ENCODE measurements at places on chromosomes 11 and 22.
A peak's percentile ranks its signal among the peaks of the same experiment; 100 is the strongest.

- no peak for DNase-seq
Measured at GRCh38 chr11:76689313-76690260, 19.0 kb upstream of the LRRC32 start.

DNA sequence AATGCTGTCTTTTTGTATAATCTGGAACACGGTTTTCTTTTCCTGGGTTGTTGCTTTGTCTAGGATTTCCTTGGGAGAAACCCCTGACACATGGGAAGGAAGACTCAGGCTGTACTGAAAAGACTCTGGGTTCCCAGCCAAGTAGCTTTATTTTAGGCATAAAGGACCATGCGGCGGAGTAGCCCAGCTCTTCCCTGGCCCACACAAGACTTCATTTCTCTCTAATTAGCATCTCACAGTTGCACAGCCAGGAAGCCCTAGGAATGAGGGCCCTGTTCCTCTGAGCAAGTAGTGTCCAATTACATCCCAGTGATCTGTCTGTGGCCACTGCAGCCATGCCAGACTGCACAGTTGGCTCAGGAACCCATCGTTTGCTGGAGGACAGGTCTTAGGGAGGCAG, 319.5 kb downstream of the TENM4 start:
- DNase-seq: no peak

DNA sequence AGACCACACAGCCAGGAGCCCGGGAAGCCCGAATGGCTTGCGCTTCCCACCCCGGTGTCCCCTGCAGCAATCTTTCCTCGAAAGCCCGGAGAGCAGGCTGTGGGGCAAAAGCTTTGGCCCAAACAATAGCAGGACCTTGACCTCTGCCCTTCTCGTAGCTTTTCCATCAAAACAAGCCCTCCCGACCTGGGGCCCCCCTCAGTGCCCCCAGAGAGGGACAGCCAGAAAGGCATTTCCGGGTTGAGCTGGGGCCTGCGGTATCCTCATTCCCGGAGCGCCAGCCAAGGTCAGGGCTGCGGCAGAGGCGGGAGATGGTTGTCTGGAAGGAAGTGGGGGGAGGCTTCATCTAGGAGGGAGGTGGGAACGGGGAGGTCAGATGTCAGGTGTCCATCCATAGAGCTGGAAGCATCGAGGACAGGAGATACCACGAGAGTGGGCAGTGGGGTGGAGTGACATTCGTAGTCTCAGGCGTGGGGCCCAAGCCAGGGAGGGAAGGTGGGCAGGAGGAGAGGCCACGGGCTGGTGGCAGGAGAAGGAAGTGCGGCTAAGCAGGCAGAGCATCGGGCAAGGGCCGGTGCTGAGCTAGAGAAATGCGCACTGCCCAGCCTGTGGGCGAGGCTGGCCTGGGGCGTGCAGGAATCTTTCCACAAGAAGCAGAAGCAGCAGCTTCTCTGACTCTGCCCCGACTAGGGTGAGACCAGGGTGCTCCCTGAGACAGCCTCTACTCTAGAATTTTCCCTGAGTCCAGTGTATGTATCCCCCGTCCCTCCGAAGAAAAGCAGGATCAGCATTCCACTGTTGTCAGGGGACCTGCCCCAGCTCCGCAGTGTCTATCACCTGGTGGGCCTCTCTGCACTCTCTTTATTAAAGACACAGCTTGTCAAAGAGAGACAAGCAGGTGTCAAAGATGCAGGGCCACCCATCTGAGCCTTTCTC, 14.3 kb downstream of the PDGFB start:
- DNase-seq: no peak

DNA sequence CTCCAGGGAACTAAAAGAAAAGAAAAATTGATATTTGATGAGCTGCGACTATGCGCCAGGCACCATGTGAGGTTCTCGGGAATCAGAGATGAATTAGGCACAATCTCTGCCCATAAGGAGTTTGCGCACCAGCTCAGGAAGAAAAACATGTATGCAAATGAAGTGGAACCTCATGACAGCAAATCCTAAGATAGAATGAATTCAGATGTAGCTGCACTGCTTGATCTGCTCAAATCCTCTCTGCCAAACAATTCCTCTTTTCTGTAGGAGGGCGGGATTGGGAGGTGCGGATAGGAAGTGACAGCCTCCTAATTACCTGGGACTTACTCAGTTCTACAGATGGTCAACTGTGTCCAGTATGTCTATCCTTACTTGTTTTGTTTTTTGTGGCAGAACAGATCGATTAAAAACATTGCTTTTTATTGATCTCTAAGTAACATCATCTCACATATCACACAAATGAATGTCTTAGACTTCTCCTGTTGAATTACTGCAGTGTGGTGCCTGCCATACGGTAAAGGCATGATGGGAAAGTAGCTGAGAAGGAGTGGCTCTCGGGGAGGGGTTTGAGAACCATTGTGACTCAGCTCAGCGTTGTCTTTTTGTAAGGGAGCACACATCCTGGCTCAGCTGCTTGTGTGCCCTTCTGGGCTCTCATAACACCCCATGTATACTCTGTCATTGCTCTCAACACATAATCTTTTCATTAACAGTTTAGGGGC, 13.9 kb downstream of the CRTAM start:
- DNase-seq: peak; percentile 42

DNA sequence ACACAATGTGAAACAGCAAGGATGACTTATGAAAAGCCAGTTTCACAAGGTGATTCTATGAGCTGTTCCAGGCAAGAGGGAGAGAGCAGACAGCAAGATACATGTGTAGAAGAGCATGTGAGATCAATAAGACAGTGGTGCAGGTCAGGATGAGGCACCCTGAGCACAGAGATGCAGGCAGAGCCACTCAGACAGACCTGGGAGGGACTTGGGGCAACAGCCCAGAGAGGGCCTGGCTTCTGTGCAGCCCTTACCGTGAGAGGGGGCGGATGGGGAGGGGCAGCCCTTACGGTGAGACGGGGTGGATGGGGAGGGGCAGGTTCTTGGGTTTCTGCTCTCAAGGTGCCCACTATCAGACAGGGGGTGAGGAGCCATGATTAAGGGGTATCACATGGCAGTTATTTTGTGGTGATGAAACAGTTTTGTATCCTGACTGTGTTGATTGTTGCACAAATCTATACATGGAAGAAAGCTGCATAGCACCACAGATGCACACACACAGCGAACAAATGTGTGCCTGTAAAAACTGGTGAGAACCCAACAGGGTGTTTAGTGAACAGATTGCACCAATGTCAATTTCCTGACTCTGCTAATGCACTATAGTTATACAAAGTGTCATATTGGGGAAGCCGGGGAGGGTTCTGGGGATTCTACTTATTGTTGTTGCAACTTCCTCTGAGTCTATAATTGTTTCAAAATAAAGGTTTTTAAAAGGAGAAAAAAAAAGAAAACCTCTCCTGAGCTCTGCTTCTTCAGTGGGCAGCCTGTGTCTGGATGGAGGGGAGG, 5.2 kb upstream of the C22orf42 start:
- DNase-seq: no peak

- no peak for DNase-seq
Measured at GRCh38 chr11:8314916-8315315, 51.2 kb upstream of the LMO1 start.

- DNase-seq: no peak
Measured at GRCh38 chr11:119983240-119983732, 154.6 kb downstream of the TRIM29 start.

DNA sequence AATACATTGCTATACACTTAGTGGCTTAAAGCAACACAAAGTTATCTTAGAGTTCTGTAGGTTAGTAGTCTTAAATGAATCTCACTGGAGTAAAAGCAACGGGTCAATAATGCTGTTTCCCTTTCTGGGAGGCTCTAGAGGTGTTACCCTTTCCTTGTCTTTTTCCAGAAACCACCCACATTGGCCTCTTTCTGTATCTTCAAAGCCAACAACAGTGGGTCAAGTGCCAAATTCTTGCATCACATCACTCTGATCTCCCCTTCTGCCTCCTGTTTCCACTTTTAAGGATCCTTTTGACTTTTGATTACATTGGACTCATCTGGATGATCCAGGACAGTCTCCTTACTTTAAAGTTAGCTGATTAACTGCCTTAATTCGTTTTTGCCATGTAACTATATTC, 93.6 kb downstream of the DDX10 start:
- DNase-seq: no peak

DNA sequence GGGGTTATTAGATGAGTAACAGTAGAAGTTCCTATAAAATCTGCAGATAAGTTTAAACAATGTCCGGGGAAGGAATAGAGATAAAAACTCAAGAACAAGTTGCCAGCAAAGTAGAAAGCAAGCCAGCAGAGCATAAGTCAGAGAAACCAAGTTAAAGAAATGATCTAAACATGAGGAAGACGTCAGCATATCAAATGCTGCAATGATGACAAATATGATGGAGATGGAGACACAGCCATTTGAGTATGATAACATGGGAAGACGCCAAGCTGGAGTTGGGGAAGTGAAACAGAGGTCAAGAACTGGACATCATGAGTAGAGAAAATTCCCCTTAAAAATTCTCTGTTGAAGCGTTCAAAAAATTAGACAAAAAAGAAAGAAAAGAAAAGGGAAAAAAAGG, 571.5 kb downstream of the CNTN5 start:
- DNase-seq: no peak

GRCh38 chr11:68467201-68467834, 6.8 kb downstream of the PPP6R3 start:
- no peak for DNase-seq

GRCh38 chr11:71580057-71581003, 2.3 kb downstream of the KRTAP5-11 start:
- peak; percentile 29 for DNase-seq

DNA sequence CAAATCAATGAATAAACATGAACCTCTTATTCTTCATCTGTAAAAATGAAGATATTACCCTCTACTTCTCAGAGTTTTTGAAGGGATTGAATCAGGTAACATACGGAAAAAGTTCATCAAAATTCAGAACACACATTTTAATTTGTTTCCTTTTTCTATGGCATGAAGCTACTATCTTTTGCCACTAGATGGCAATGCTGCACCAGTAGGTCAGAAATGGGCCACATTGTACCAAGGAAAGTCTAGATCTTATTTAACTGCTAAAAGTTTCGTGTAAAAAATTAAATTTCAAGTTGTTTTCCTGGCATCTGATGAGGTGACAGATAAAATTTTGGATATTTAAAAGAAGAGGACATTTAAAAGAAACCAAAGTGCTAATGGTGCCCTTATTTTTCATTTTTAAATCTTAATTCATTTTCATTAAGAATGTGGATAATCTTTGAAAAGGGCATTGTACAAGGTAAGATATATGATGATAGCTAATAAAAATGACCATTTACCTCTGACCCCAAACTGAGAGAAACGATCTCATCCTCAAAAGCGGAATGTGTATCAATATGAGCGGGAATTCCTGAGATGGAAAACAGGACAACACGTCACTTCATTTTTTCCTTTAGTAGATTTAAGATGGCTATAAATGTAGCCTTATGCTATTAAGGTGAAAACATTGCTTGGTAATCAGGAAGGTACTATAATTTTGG, 16.1 kb downstream of the ALKBH8 start:
- peak; percentile 28 for DNase-seq

DNA sequence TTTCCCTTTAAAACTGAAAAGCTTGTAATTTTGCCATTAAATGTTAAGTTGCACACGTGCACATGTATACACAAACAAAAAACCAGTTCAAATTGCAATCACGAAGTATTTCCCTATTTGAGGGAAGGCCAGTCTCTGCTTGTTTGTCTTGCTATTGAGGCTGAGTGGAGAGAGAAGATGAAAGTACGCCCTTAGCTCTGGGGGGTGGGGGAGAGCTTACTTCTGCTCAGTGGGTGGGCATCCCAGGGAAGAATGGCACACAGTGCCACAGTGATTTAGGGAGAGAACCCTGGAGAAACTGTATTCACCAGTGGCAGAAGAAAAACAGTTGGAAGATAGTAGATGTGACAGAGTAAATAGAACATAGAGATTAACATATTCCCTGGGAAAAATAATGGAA, 8.7 kb downstream of the YAP1 start:
- DNase-seq: no peak

DNA sequence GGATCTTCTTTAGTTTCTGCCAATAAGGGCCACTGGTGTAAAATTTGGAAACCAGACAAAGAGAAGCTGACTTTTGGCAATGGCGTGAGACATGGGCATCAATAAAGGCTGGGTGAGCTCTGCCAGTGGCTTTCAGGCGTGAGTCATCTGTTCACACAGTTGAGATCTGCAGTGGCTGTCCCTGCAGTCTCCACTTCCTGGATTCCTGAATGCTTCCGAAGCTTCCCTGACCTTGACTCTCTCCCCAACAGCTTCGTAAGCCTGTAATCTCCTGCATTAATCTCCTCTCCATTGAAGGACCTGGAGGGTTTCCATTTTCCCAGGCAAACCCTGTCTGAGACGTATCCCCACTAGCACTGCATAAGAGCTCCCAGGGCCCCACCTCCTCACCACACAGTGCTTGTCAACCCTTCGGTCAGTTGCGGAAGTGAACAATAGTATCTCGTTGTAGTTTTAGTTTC, 574.7 kb downstream of the TBC1D22A start:
- DNase-seq: no peak

DNA sequence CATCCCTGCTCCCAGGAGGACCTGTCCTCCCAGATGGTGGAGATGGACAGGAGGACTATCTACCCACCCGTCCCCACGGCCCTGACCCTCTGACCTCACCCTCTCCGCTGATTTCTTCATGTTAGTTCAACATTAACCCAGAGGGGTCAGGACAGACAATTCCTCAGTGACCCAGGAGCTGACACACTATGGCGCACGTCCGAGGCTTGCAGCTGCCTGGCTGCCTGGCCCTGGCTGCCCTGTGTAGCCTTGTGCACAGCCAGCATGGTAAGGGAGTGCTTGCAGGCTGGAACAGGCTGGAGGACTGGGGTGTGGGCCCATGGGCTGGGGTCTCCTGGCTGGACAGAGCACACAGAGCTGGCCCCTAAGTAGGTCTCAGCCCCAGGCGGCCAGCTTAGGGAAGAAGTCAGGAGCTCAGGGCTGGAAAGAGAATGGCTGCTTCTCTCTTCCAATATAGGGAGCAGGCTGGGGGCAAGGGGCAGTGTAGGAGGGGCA, at the start of gene F2:
Gene F2 (plus strand): TSS at position 166 of the 495 bp plus-strand sequence. CDS start 23 bp downstream, at position 189.
- DNase-seq: no peak

DNA sequence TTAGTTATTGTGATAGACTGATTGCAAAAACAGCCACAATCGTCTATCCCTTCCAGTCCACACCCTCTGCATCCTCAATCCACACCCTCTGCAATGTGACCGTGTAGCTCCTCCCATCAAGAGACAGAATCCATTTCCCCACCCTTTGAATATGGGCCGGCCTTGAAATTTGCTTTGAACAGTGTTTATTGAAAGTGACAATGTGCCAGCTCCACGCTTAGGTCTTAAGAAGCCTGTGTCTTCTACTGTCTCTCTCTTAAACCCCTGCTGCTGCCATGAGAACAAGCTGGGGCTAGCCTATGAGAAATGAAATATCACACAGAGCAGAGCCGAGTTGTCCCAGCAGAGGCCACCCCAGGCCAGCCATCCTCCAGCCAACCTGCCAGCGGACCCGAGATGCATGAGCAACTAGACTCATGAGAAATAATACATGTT, 22.3 kb upstream of the MICAL2 start:
- DNase-seq: no peak

Measured in activated T-cell treated with anti-CD3 and anti-CD28 coated beads, Interleukin-2, amount 50 U/mL, for 48 hours (primary cell).